IMR-90 (cell line): ENCODE measurements at places on chromosomes 4 and X.
A peak's percentile ranks its signal among the peaks of the same experiment; 100 is the strongest.

DNA sequence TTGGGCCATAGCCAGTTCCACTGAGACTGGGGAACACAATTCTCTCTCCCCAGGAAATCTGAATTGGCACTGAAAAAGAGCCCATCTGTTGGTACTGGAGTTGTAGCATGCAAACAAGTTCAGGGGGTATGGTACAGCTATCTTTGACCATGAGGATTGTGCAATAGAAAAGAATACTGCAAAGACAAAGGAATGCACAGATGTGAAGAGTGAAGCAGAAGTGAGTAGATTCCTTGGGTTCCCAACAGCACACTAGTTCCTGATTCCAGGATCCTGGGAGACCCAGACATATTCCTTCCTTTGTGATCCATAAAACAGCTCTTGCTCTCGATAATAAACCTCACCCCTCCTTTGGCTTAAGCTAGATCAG, 43.3 kb upstream of the CTAG2 start:
- H3K27me3 ChIP-seq, result no peaks in the 10 kb centered on the region
- H3K36me3 ChIP-seq, result no peaks in the 10 kb centered on the region
- peak; percentile 36 for DNase-seq
- no peak overlapping the region for H3K4me3 ChIP-seq
- H3K4me1 ChIP-seq, result peaks cover 8% of the 10 kb centered on the region

DNA sequence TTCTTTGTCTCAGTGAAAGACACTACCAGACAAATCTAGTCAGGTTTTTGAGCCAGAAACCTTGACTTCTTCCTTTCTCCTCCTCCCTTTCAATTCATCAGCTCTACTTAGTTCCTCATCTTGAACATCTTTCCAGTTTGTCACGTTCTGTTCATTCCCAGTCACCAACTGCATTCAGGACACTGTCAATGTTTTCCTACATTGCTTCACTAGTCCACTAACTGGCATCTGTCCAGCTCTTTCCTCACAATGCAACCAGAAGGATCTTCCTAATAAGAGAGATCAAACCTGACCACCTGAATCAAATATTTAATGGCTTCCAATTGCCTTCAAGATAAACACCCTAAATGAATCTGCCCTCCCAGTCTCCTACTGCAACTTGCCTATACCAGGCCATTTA, 52.5 kb downstream of the SYNPO2 start:
- H3K4me3 ChIP-seq, result no peak overlapping the region
- H3K36me3 ChIP-seq, result no peaks in the 10 kb centered on the region
- H3K27me3 ChIP-seq, result no peaks in the 10 kb centered on the region; the same call in 1 of the 2 replicates
- H3K27ac ChIP-seq, result no peak overlapping the region
- H3K4me1 ChIP-seq, result peaks cover 4% of the 10 kb centered on the region
- peak; percentile 21 for DNase-seq

GRCh38 chr4:113445286-113445685, 316.3 kb downstream of the CAMK2D start:
- H3K4me3 ChIP-seq, result no peak overlapping the region
- H3K4me1 ChIP-seq, result peaks cover 8% of the 10 kb centered on the region
- no peaks in the 10 kb centered on the region for H3K27me3 ChIP-seq
- DNase-seq, result peak; percentile 94

DNA sequence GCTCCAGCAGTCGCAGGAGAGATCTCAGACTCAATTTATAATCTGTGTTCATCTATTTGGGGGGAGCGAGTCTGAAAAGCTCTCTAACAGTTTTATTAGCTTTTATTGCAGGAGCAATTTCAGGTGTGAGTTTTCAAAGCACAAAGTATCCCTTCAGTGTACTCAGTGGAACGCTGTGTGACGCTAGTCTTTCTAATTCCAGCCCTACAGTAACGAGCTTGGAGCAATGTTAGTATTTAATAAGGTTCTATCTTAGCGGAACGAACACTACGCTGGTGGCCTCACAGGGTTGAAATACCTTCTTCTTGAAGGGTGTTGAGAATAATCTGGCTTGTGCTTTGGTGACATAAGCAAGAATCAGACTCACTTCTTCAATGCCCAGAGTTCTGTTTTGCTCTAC, 8.4 kb downstream of the HS3ST1 start:
- H3K36me3 ChIP-seq, result no peaks in the 10 kb centered on the region
- DNase-seq, result no peak
- no peak overlapping the region for H3K4me3 ChIP-seq
- H3K27me3 ChIP-seq, result no peaks in the 10 kb centered on the region; the same call in none of the 2 replicates
- no peak overlapping the region for H3K27ac ChIP-seq
- H3K4me1 ChIP-seq, result no peaks in the 10 kb centered on the region

DNA sequence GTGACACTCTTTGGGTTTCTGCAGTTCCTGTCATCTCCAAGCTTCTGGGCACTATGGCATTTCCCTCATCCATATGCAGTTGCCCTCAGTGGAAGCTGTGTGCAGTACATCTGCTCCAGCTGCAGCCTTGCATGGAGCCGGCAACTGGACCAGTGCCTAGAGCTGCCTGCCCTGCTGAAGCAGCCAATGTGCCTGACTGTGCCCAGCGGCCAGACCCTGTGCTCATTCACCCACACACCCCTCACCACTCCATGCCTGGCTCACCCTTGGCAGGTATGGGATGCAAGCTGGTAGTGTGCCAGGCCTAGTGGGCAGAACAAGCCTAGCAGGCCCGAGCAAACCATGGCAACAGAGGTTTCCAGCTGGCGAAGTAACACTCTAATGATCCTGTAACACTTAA, 370.8 kb downstream of the FSTL5 start:
- DNase-seq, result no peak
- H3K36me3 ChIP-seq, result no peaks in the 10 kb centered on the region
- H3K4me3 ChIP-seq, result no peak overlapping the region
- no peaks in the 10 kb centered on the region for H3K27me3 ChIP-seq

- no peak overlapping the region for H3K27ac ChIP-seq
- H3K4me3 ChIP-seq, result no peak overlapping the region
- DNase-seq, result no peak
- no peaks in the 10 kb centered on the region for H3K27me3 ChIP-seq
- H3K36me3 ChIP-seq, result peaks cover 7% of the 10 kb centered on the region; the same call in 1 of the 2 replicates
Observed at GRCh38 chrX:153781428-153782047, 697 bp downstream of the SRPK3 start.

- no peaks in the 10 kb centered on the region for H3K4me1 ChIP-seq
- no peak overlapping the region for H3K4me3 ChIP-seq
- H3K36me3 ChIP-seq, result no peaks in the 10 kb centered on the region
- peak overlapping the region; percentile 57; the same call in 1 of the 2 replicates for H3K27ac ChIP-seq
Observed at GRCh38 chrX:69189576-69190371, 24.5 kb upstream of the PJA1 start.

DNA sequence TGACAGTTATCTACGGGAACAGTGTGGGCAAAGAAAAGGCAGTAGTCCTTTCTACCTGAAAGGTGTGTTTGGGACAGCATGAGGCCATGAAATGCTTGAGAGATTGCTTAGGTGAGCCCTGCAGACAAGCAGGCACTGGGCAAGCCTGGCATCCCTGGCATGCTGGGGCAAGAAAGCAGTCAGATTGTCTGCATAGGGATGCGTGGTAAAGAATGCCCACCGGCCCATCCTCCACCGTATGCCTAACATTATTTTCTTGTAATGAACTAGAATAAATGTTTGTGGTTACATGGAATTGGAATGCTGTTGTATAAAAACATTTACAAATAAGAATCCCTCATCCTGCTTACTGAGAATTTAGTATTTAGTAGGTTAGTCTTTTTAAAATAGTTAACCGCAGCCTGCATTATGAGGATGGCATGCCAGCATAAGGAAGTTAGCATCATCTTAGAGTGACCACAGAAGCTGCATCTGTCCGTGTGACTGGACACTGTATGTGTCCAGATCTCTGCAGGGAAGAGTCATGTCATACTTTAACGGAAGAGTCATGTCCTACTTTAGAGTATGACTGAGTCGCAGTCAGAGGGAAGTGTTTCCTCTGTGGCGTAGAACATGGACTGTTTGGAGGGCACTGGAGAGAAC, 18.9 kb downstream of the ZBTB49 start:
- peaks cover 9% of the 10 kb centered on the region for H3K4me1 ChIP-seq
- H3K27me3 ChIP-seq, result no peaks in the 10 kb centered on the region
- peaks cover 21% of the 10 kb centered on the region for H3K36me3 ChIP-seq
- peak; percentile 81 for DNase-seq

DNA sequence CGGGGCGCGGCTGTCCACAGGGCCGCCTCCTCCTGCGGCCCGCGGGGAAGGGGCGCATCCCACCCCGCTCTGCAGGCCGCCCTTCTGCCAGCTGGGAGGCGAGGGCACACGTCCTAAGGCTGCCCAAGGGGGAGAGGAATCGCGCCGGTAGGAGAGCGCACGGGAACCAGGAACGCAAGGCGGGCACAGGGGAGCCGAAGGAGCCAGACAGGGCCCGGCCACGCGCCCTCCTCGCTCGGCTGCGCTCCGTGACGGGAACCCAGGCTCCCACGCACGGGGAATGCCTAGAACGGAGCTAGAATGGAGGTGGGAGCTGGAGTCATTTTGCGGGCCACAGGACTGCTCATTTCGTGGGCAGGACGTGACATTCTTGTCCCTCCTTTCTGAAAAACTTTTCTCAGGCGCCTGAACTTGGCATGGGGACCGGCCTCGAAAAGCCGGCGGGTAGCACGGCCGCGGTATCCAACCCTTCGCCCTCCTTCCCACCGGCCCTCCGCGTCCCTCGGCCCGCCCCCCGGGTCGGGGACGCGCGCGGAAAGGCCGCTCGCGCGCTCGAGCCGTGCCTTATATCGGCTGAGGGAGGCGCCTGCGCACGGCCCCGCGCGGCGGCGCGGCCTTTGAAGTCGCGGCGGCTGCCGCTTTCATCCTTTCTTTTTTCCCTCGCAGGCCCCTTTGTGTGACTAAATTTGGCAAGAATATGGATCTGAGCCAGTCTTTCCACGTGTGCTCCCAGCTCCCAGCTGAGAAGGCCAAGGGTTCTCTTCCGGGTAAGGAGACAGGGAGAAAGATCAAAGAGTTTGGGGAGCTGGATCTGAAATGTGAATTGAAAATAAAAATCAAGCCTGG, 4.2 kb upstream of the LEF1 start:
- no peaks in the 10 kb centered on the region for H3K36me3 ChIP-seq
- no peak overlapping the region for H3K27ac ChIP-seq
- H3K4me1 ChIP-seq, result peaks cover 2% of the 10 kb centered on the region; the same call in 1 of the 2 replicates
- DNase-seq, result no peak
- peak overlapping the region; percentile 44 for H3K4me3 ChIP-seq
- peaks cover 73% of the 10 kb centered on the region for H3K27me3 ChIP-seq

DNA sequence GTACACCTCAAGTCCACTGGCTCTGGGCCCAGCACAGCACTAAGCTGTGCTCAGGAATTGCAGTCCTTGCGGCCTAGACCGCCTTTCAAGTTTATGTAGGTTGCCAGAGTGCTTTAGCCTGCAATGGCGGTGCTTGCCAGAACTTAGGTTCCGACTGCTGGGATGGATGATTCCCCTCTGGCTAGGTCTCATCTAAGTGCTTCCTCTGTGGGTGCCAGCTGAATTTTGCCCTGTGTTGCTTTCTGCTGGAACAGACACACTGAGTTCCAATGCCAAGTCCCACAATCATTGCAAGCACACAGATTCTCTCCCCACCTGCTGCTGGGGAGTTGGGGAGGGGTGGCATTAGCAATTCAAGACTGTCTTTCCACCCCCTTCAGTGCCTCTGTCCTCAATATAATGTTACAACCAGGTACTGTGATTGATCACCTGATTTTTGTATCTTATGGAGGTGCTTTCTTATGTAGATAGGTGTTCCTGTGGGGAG, 129.5 kb downstream of the GRID2 start:
- H3K27me3 ChIP-seq, result no peaks in the 10 kb centered on the region
- H3K4me3 ChIP-seq, result no peak overlapping the region
- no peaks in the 10 kb centered on the region for H3K4me1 ChIP-seq
- H3K27ac ChIP-seq, result no peak overlapping the region
- no peak for DNase-seq
- H3K36me3 ChIP-seq, result no peaks in the 10 kb centered on the region

- no peaks in the 10 kb centered on the region for H3K4me1 ChIP-seq
- H3K36me3 ChIP-seq, result no peaks in the 10 kb centered on the region
- H3K4me3 ChIP-seq, result no peak overlapping the region
- DNase-seq, result no peak
- no peaks in the 10 kb centered on the region for H3K27me3 ChIP-seq
- H3K27ac ChIP-seq, result no peak overlapping the region
Observed at GRCh38 chrX:130851569-130851968, 51.4 kb downstream of the ENOX2 start.

GRCh38 chrX:151830911-151831310, 81.8 kb upstream of the MAGEA4 start:
- DNase-seq, result no peak
- no peaks in the 10 kb centered on the region for H3K4me1 ChIP-seq
- H3K4me3 ChIP-seq, result no peak overlapping the region
- no peaks in the 10 kb centered on the region for H3K36me3 ChIP-seq
- no peak overlapping the region for H3K27ac ChIP-seq

GRCh38 chr4:129278868-129279267, 182.9 kb downstream of the C4orf33 start:
- no peaks in the 10 kb centered on the region for H3K4me1 ChIP-seq
- no peaks in the 10 kb centered on the region for H3K36me3 ChIP-seq
- no peaks in the 10 kb centered on the region for H3K27me3 ChIP-seq
- H3K4me3 ChIP-seq, result no peak overlapping the region
- H3K27ac ChIP-seq, result no peak overlapping the region

- H3K36me3 ChIP-seq, result no peaks in the 10 kb centered on the region
- 0 out of 2 replicates have a peak, but pooled peaks cover 2% of the 10 kb centered on the region for H3K4me1 ChIP-seq
- no peak overlapping the region for H3K27ac ChIP-seq
- no peaks in the 10 kb centered on the region for H3K27me3 ChIP-seq
- peak; percentile 83 for DNase-seq
Observed at GRCh38 chr4:180828455-180829018, 1414.7 kb upstream of the TENM3 start.

- peaks cover 17% of the 10 kb centered on the region; the same call in 1 of the 2 replicates for H3K27me3 ChIP-seq
- no peak overlapping the region for H3K4me3 ChIP-seq
- no peaks in the 10 kb centered on the region for H3K4me1 ChIP-seq
Observed at GRCh38 chr4:183409483-183409882, 35.0 kb upstream of the CDKN2AIP start.

- no peak overlapping the region for H3K27ac ChIP-seq
- H3K27me3 ChIP-seq, result no peaks in the 10 kb centered on the region
- no peaks in the 10 kb centered on the region for H3K36me3 ChIP-seq
- H3K4me1 ChIP-seq, result no peaks in the 10 kb centered on the region
- no peak for DNase-seq
Observed at GRCh38 chr4:170339522-170339921, 249.8 kb upstream of the AADAT start.

DNA sequence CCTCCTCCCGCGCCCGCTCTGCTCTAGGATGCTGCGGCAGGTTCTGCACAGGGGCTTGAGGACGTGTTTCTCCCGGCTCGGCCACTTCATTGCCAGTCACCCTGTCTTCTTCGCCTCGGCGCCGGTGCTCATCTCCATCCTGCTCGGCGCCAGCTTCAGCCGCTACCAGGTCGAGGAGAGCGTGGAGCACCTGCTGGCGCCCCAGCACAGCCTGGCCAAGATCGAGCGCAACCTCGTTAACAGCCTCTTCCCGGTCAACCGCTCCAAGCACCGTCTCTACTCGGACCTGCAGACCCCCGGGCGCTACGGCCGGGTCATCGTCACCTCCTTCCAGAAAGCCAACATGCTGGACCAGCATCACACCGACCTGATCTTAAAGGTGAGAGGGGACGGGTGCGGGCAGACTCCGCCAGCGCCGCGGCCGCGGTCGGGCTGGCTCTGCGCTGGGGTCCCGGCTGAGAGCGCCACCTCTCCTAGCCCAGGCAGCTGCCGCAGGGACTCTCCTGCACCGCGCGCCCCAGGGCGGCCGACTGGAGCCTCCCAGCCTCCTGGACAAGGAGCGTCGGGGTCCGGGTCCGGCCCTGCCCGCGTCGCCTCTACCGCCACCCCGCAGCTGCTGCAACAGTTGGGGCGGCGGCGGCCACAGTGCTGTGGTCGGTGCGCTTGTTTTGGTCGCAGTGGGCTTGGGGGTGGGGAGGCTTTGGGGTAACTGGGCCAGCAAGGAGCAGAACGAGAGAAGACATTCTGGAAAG, at the start of gene PTCHD1:
TSS of gene PTCHD1 (plus strand) at position 2 of the 752 bp plus-strand sequence. CDS start at position 29, 27 bp downstream.
- H3K36me3 ChIP-seq, result no peaks in the 10 kb centered on the region
- H3K4me1 ChIP-seq, result no peaks in the 10 kb centered on the region; the same call in 1 of the 2 replicates
- H3K4me3 ChIP-seq, result no peak within 1 kb of the TSS
- DNase-seq, result no peak
